Glutamatergic neuron (in vitro differentiated cells): ENCODE measurements at places on chromosomes 5 and 9.

- DNase-seq = peak; percentile 10
- H3K27ac ChIP-seq = no peak overlapping the region
- H3K27me3 ChIP-seq = peaks cover 6% of the 10 kb centered on the region
- peaks cover 10% of the 10 kb centered on the region for H3K4me1 ChIP-seq
- peaks cover 3% of the 10 kb centered on the region for H3K36me3 ChIP-seq
These were observed 10.8 kb downstream of the SARDH start for GRCh38 chr9:133727277-133727875.

DNA sequence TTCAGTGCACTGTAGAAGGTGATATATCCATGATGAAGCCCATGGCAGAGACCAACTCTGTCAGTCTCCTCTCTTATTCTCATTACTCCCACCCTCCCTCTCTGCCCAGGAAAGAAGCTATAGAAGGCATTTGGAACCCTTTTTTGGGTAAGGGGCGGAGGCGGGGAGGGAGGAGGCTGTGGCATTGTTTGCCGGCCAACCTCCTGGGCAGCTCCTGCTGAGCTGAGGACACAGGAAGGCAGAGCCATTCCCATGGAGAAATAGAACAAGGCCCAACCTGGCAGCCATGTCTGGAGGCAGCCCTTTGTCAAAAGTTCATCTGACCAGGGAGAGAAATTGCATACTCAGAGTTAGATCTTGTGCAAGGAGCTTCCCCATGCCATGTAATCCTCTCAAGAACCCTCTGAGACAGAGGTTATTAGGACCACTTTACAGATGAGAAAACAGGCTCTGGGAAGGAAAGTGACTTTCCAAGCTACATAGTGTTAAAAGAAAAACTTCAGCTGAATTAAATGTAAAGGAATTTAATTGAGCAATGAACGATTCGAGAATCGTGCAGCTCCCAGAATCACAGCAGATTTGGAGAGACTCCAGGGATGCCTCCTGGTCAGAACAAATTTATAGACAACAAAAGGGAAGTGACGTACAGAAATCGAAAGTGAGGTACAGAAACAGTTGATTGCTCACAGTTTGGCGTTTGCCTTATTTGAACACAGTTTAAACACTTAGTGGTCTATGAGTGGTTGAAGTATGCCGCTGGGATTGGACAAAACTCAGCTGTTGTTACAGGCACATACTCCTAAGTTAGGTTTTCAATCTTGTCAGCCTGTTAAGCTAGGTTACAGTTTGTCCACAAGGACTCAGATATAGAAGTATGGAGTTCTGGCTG is 158.6 kb downstream of the MELK start:
- H3K27ac ChIP-seq = no peak overlapping the region
- no peak for DNase-seq
- peaks cover 2% of the 10 kb centered on the region for H3K27me3 ChIP-seq
- no peaks in the 10 kb centered on the region for H3K4me1 ChIP-seq

GRCh38 chr9:134295101-134295745 is 31.0 kb upstream of the RXRA start:
- H3K4me3 ChIP-seq = no peak overlapping the region
- H3K36me3 ChIP-seq = no peaks in the 10 kb centered on the region
- peaks cover 4% of the 10 kb centered on the region for H3K4me1 ChIP-seq
- H3K27me3 ChIP-seq = peaks cover 3% of the 10 kb centered on the region
- H3K27ac ChIP-seq = no peak overlapping the region

GRCh38 chr9:133347985-133348717 is at the start of the genes MED22 and RPL7A:
Gene MED22 (minus strand): TSS chr9:133348131. CDS start chr9:133346662, 1,469 bp downstream.
Gene RPL7A (plus strand): TSS chr9:133348218. CDS start chr9:133348244, 26 bp downstream.
- peaks cover 12% of the 10 kb centered on the region for H3K27me3 ChIP-seq
- peak within 1 kb of the TSS; percentile 97 for H3K4me3 ChIP-seq
- DNase-seq = peak; percentile 91
- H3K27ac ChIP-seq = peak within 1 kb of the TSS; percentile 99

DNA sequence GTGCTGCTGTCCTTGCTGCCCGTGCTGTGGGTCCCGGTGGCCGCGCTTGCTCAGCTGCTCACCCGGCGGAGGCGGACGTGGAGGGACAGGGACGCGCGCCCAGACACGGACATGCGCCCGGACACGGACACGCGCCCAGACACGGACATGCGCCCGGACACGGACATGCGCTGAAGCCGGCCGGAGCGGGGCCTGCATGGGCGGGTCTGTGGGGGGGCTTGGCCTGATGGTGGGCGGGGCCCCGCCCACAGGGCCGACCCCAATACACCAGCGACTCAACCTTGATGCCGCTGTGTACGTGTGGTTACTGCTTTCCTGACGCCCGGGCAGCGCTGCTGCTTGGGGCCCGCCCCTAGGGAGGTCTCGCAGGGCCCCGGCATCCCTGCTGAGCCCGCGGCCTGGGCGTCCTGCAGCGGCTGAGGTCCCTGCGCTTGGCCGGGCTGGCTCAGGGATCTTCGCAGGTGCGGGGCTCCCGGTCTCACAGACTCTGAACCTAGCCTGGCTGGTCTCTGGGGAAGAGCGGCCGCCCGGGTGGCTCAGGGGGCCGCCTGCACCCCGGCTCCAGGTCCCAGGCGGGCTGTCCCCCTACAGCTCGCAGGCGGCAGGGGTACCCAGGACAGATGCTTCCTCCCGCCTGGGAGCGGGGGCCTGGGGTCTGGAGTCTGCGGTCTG is 20.9 kb downstream of the SLC6A18 start:
- no peaks in the 10 kb centered on the region for H3K36me3 ChIP-seq
- peaks cover 3% of the 10 kb centered on the region for H3K4me1 ChIP-seq
- no peak for DNase-seq
- no peak overlapping the region for H3K27ac ChIP-seq
- no peak overlapping the region for H3K4me3 ChIP-seq
- H3K27me3 ChIP-seq = no peaks in the 10 kb centered on the region

DNA sequence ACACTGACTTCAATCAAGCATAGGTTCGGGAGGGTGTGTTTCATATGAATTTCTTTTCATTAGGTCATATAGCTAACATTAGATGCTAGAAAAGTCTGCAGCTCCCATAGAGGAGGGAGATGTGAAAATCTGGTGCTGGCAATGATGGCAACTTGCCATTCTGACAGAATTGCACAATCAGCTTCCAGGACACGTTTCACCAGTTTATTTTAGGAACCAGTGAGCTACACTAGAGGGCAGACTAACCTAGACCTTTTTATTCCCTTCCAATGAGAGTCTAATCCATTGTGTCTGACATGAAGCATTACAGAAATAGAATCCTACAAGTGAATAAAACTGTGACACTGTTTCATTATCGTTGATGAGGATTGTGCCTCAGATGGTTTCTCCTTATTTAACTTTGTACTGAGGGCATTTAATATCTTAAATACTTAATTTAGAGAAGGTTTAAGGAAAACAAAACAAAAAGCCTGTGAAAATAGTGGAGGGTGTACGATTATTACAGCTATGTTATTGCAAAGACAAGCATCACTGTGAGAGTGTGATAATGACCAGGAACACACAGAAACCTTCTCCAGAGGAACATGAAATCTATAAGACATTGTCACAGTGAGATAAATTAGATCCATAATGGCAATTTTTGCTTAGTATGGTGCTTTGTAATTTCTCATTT is 363.3 kb upstream of the RPS23 start:
- no peak overlapping the region for H3K27ac ChIP-seq
- H3K4me1 ChIP-seq = peaks cover 5% of the 10 kb centered on the region
- no peak for DNase-seq

DNA sequence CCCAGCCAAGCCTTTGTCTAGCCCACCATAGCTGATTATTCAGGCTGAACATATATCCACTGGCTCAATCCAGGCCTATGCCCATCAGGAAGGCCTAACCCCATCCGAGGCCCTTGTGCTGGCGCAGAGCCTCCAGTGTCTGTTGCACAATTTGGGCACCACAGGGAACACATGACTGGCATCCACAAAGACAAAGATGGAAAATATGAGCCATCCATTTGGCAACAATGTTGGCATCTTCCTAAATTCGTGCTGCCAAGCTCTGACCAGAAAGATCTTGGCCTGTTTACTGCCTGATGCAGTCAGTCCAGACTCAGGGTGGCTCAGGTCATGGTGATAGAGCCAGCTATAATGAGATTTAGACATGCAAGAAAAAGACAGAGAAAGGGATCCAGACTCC is 233.8 kb downstream of the PIK3R1 start:
- no peak for DNase-seq
- H3K27ac ChIP-seq = no peak overlapping the region
- no peaks in the 10 kb centered on the region for H3K36me3 ChIP-seq

DNA sequence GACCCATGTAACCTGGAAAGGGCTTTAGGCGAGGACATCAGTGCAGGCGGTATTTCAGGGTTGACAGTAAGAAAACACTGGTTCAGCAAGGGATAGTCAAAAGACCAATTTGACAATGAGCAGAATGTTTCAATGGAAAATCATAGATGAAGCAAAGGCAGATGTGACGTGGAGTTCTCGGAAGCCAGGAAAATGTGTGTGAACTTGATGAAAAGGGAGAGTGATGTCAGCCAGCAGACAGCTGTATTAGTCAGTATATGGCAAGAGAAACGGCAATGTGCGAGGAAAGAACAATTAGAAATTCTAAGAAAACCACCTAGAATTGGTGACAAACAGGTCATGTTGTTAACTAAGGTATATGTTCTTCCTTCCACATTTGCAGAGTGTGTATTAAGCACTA is 503.9 kb upstream of the DAB2 start:
- H3K36me3 ChIP-seq = no peaks in the 10 kb centered on the region
- H3K27ac ChIP-seq = no peak overlapping the region
- no peak overlapping the region for H3K4me3 ChIP-seq

GRCh38 chr9:127027694-127028093 is 94.7 kb downstream of the ANGPTL2 start:
- H3K27ac ChIP-seq = no peak overlapping the region
- H3K4me1 ChIP-seq = peaks cover 11% of the 10 kb centered on the region
- no peaks in the 10 kb centered on the region for H3K36me3 ChIP-seq

- no peak overlapping the region for H3K4me3 ChIP-seq
- H3K4me1 ChIP-seq = peaks cover 22% of the 10 kb centered on the region
- no peak for DNase-seq
- H3K27me3 ChIP-seq = peaks cover 8% of the 10 kb centered on the region
- H3K36me3 ChIP-seq = no peaks in the 10 kb centered on the region
These were observed 52.9 kb downstream of the PPARGC1B start for GRCh38 chr5:149782895-149783586.

DNA sequence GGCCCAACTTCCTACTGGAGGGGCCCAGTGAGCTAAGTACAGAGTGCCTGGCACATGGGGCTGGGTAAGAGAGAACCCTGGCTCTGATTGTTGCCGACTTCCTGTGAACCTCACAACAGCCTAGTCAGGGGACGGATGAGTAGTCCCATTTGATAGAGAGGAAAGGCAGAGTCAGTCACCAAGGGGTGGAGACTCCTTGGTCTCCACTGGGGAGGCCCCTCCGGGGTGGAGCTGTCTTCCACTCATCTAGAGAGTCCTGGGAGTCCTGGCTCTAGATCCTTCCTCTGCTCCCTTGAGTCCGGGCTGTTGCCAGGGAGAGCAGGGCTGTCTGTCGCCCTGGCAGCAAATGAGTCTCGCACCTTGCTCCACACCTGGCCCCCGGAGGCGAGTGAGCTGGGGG is 8.0 kb downstream of the GRK6 start:
- no peak for DNase-seq
- H3K27me3 ChIP-seq = peaks cover 5% of the 10 kb centered on the region
- H3K4me3 ChIP-seq = no peak overlapping the region
- H3K27ac ChIP-seq = no peak overlapping the region

DNA sequence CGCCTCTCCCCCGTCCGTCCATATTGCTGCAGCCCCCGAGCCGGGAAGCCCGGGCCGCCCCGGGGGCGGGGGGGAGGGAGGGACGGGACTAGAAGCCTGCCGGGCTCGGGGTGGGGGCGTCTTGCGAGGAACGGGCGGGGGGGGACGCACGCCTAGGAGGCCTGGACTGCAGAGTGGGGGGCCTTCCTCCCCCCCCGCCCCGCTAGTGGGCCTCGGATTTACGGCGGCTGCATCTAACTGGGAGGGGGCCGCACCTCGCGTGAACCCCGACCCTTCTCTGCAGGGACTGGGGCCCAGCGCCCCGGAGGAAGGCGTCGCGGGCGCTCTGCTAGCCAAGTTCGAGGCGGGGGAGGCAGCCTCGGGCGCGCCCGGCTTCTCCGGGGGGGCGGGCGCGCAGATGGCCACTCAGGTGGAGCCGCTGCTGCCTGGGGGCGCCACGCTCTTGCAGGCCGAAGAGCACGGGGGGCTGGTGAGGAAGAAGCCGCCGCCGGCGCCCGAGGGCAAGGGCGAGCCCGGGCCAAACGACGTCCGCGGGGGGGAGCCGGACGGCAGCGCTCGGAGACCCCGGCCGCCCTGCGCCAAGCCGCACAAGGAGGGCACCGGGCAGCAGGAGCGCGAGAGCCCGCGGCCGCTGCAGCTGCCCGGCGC is at the start of gene LARP1:
Gene LARP1 (plus strand): TSS at position 17 of the 648 bp plus-strand sequence. CDS start 381 bp downstream, at position 398.
- H3K4me1 ChIP-seq = peaks cover 16% of the 10 kb centered on the region
- H3K27me3 ChIP-seq = peaks cover 11% of the 10 kb centered on the region
- H3K36me3 ChIP-seq = no peaks in the 10 kb centered on the region
- peak within 1 kb of the TSS; percentile 96 for H3K27ac ChIP-seq
- peak within 1 kb of the TSS; percentile 97 for H3K4me3 ChIP-seq

- peaks cover 11% of the 10 kb centered on the region for H3K4me1 ChIP-seq
- H3K27me3 ChIP-seq = peaks cover 3% of the 10 kb centered on the region
- DNase-seq = no peak
- no peak overlapping the region for H3K27ac ChIP-seq
- H3K36me3 ChIP-seq = no peaks in the 10 kb centered on the region
These were observed 76.9 kb upstream of the CDH6 start for GRCh38 chr5:31116466-31117031.

DNA sequence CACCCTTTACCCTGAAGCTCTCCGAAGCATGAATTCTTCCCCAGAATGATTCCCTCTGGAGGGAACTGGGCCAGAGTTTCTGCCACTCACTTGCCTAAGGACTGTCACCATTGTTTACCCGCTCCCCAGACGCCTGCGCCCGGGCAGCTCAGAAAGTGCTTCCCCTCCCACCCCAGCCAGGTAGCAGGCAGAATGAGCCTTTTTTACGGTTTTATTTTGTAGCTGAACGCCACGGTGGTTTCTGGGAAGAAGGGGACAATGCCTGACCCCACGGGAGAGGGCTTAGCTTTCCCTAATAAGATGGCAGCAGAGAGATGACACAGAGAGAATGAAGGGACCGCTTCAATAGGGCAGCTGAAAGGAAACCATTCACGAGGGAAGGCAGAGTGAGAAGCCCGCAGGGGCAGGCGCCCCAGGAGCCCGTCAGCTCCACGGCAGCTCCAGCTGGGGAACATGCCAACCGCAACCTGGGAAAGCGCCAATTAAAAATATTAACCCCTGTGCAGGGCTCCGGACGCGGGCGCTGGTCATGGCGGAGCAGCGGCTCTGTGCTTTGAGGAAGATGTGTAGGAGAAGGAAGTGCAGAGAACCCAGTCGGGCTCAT is 20.4 kb upstream of the NTNG2 start:
- DNase-seq = no peak
- H3K27me3 ChIP-seq = no peaks in the 10 kb centered on the region
- peak overlapping the region; percentile 76 for H3K4me3 ChIP-seq
- peaks cover 7% of the 10 kb centered on the region for H3K36me3 ChIP-seq
- peak overlapping the region; percentile 78 for H3K27ac ChIP-seq

DNA sequence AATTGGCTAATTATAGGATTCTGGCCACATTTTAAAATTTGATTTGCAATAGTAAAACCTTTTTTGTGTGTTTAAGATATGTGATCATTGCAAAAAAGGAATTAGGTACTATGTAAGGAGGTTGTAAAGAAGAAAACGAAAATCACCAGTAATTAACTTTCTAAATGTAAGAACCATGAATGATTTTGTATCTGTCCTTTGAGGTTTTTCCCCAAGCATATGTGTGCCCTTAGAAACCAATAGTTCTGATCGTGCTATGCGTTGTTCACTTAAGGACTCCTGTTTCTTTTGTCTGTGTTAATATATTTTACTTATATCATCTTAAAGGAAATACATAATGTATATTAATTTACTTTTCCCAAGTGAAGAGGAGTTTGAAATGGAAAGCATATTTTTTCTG is 410.2 kb downstream of the PSAT1 start:
- H3K4me1 ChIP-seq = no peaks in the 10 kb centered on the region
- no peaks in the 10 kb centered on the region for H3K27me3 ChIP-seq
- H3K4me3 ChIP-seq = no peak overlapping the region
- H3K27ac ChIP-seq = no peak overlapping the region
- no peaks in the 10 kb centered on the region for H3K36me3 ChIP-seq
- no peak for DNase-seq
